OCI-M1 (cell line): ENCODE measurements at places on chromosomes 1 and 21.

GRCh38 chr1:241778117-241778516, 69.9 kb upstream of the EXO1 start:
- DNase-seq, result no peak

GRCh38 chr1:196442366-196442765, 165.9 kb downstream of the KCNT2 start:
- DNase-seq, result no peak

DNA sequence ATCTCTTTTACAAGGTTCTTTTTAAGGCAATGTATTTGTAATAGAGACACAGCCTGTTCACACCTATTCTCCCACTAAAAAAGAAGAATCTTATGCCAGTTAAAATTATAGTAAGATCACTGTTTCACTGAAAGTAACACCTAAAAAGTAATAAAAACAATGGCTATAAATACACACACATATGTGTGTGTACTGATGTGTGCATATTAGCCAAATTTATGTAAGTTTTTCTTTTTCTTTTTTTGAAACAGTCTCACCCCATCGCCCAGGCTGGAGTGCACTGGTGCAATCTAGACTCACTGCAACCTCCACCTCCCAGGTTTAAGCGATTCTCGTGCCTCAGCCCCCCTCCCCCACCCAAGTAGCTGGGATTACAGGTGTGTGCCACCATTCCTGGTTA, 56.8 kb upstream of the SLC30A10 start:
- no peak for DNase-seq

DNA sequence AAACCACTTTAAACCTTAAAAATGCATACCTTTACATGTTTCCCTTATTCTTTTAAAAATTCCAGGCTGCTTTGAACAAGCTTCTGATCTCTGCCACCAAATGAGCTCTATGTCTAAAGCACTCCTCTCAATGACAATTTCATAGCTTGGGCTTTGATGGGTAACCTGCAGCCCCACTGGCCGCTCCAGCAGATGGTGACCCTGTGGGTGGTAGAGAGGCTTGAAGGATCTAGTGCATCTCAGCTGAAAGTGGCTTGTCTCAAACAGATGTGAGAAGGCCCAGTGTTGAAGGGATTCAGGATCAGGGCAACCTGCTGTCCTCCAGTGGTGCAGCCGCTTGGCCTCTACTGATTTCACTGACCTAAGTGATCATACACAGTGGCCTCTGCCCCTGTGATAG, 84.7 kb upstream of the IRF2BP2 start:
- DNase-seq, result no peak

DNA sequence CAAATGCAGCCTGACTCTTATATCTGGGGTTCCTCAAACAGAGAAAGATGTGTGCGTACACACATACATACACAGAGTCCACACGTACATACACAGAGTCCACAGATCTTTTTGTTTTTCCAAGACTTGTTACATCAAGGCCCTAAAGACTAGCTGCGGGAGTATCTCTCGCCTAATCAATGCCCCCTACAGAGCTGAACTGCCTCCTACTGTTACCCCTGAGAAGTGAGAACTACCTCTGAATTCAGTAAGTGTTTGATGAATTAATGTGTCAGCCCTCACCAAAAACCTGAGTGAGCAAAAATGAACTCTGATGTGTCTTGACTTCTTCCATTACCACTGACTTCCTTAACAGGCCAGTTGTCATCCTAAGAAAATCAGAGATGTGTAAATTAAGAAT, 351.2 kb downstream of the HHIPL2 start:
- no peak for DNase-seq

GRCh38 chr1:219492717-219493116, 120.2 kb downstream of the ZC3H11B start:
- no peak for DNase-seq

- DNase-seq, result no peak
Observed at GRCh38 chr1:197472141-197472540, 204.1 kb downstream of the CRB1 start.

DNA sequence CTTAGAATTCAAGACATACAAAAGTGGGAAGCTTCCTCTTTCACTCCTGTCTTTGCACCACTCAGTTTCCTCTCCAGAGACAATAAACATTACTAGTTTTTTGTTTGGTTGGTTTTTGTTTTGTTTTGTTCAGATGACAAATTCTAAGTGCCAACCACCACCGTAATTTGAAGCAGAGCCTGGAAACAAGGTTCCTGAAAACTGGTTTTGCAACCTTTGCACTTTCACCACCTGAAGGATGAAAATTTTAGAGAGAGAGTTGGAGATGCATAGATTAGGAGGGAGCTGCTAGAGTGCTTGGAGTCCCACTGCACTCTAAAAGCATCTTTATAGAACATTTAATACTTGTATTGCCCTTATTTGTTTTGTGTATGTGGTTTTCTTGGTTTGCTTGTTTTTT, 20.2 kb upstream of the MGST3 start:
- no peak for DNase-seq

- DNase-seq, result no peak
Observed at GRCh38 chr1:59937636-59938210, 11.2 kb upstream of the CYP2J2 start.
